ENCODE measurements at places on chromosomes 2 and 18. TPM values are rescaled to one million over a fixed set of nuclear protein-coding genes. Genes with fewer than 3 reads are reported as not detected.

Gene CHST9
- total RNA-seq: 0.80 TPM

Gene ZNF521
- total RNA-seq: 8.6 TPM

Gene PDK1
- total RNA-seq: 16.8 TPM

Gene PLA2R1
- 12.3 TPM for total RNA-seq

Gene FER1L5
- total RNA-seq: not detected

Gene FBXO48
- 2.6 TPM for total RNA-seq

Gene KDM3A
- total RNA-seq: 63.8 TPM

DNA sequence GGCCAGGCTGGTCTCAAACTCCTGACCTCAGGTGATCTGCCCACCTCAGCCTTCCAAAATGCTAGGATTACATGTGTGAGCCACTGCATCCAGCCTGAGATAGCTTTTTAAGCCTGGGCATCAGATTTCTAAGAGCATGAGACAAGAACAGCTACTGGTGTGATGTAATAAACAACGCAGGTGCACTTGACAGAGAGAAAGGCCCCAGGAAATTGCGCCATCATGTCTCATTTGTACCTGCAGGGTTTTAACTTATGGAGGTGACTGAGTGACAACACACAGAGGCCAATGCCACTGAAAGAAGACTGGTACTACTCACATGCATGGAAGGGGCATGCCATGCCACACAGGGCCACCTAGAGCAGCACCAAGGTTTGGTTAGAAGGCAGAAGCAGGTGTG lies 209.4 kb downstream of the SP3 start:
- no peaks in the 10 kb centered on the region for H3K4me1 ChIP-seq
- H3K36me3 ChIP-seq: no peaks in the 10 kb centered on the region
- no peak overlapping the region for H3K4me3 ChIP-seq
- no peak for DNase-seq
- H3K27ac ChIP-seq: no peak overlapping the region
- no peaks in the 10 kb centered on the region for H3K27me3 ChIP-seq

DNA sequence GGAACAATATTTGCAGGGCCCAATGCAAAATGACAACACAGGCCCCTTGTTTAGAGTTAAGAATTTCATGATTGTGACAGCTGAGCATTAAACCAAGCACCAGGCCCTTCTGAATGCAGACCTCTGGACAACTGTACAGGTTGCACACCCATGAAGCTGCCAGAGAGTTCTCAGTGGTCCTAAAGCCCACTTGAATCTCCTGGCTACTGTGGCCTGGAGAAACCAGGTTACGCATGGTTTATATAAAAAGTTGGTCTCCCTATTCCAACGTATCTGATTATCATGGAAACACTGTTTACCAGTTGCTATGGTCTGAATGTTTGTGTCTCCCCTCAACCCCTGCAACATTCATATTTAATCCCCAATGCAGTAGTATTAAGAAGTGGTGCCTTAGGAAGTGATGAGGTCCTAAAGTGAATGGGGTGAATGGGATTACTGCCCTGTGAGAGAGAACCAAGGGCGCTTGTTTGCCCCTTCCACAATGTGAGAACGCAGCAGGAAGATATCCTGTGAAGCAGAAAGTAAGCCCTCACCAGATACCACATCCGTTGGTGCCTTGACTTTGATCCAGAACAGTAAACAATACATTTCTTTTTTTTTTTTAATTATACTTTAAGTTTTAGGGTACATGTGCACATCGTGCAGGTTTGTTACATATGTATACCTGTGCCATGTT lies 48.0 kb upstream of the ANXA4 start:
- DNase-seq: peak; percentile 26
- H3K4me1 ChIP-seq: peaks cover 11% of the 10 kb centered on the region
- no peak overlapping the region for H3K4me3 ChIP-seq

- H3K36me3 ChIP-seq: no peaks in the 10 kb centered on the region
- DNase-seq: no peak
- H3K4me3 ChIP-seq: no peak overlapping the region
- H3K27me3 ChIP-seq: no peaks in the 10 kb centered on the region
- H3K27ac ChIP-seq: peak overlapping the region; percentile 23
Observed at GRCh38 chr18:48742706-48743475, 204.1 kb downstream of the CTIF start.

GRCh38 chr2:122307763-122308162 lies 552.3 kb downstream of the TSN start:
- H3K36me3 ChIP-seq: no peaks in the 10 kb centered on the region
- no peak overlapping the region for H3K27ac ChIP-seq
- no peak overlapping the region for H3K4me3 ChIP-seq
- no peaks in the 10 kb centered on the region for H3K27me3 ChIP-seq

DNA sequence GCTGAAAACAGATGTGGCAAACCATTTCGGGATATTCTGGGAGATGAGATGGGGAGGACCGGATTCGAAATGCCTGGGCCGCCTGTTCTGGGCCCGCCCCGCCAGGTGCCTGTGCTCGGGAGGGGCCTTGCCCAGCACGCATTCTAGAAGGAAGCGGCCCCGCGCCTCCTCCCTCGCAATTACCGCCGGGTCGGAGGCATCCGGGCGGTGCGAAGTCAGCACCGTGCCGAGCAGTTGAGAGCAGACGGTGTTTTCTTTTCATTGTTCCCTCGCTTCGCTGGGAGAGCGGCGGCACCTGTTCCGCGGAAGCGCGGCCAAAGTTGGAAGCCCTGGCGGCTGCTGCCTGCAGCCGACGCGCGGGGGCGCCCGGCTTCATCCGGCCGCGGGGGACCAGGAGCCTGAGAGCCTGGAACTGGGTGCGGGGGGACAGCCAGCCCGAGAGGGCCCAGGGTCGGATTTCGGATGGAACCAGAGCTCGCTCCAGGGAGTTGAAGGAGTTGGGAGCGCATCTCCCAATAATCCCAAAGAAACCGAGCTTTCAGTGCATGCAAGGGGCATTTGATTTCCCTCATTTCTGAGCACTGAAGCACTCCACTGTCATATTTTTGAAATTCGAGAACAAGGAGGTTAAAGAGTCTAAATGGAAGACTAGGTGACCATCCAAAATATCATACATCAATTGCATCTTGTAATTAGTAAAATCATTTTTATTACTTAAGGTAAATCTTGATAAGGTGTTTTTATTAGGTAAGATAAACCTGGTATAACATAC lies 241.8 kb upstream of the RAB12 start:
- peaks cover 11% of the 10 kb centered on the region for H3K27me3 ChIP-seq
- H3K4me1 ChIP-seq: peaks cover 8% of the 10 kb centered on the region
- no peak overlapping the region for H3K27ac ChIP-seq
- DNase-seq: peak; percentile 31
- no peak overlapping the region for H3K4me3 ChIP-seq

GRCh38 chr2:170322140-170322766 lies 144.3 kb downstream of the MYO3B start:
- peaks cover 4% of the 10 kb centered on the region for H3K27me3 ChIP-seq
- H3K4me3 ChIP-seq: no peak overlapping the region
- no peak overlapping the region for H3K27ac ChIP-seq
- H3K36me3 ChIP-seq: no peaks in the 10 kb centered on the region
- no peak for DNase-seq

- no peak overlapping the region for H3K4me3 ChIP-seq
- H3K27ac ChIP-seq: no peak overlapping the region
- DNase-seq: no peak
- H3K27me3 ChIP-seq: no peaks in the 10 kb centered on the region
- H3K36me3 ChIP-seq: no peaks in the 10 kb centered on the region
- H3K4me1 ChIP-seq: no peaks in the 10 kb centered on the region
Observed at GRCh38 chr2:13240789-13241487, 524.2 kb downstream of the TRIB2 start.

DNA sequence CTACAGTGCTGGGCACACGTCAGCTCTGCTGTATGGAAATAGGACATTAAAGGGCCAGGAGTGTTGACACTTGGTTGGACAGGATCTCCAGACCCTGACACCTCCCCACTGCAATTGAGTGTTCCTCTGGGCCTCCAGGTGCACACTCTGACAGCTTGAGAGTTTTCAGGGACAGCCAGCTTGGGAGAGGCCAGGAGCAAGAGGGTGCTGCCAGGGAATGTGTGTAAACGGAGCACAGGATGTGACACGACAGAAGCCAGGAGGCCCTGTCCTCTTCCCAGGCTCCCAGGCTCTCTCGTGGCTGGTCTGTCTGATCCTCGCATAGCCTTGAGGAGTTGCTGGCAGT lies 318.1 kb upstream of the HS6ST1 start:
- H3K36me3 ChIP-seq: no peaks in the 10 kb centered on the region
- no peaks in the 10 kb centered on the region for H3K4me1 ChIP-seq
- H3K4me3 ChIP-seq: no peak overlapping the region

DNA sequence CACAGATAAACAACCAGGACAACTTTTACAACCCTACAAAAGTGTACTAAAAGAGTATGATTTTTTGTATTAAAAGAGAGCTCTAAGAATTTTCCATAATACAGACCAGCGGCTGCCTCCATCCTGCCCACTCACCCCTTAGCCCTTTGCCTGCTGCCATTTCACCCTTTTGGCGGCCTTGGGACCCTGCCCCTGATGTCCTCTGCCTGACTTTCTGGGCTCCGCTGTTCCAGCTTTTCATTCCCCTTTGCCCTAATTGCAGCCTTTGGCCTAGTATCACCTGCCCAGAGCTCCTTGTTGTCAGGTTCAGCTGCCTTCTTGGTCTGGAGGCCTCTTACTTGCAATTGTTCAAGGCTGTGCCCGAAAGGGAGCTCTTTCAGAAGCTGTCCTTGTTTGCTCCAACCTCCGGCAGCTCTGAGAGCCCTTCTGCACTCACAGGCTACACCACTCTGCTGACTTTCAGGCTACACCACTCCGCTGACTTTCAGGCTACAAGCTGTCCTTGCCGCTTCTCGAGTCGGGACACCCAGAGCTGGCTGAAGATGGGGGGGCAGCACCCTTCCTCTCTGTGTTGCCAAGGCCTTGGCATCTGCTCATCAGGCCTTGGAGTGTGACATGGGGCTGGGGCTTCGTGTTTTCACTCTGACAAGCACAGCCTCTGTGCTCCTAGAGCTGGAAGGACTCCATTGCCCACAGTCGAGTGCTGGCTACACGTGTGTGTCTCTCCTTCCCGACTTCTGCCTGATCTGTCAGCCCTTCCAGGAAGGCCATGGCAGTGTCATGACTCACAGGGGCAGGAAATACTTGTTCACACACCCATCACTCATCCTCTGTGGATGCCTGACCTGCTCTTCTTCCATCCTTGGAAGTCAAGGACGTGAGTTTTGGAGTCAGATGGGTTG lies 43.1 kb upstream of the HDAC4 start:
- H3K4me1 ChIP-seq: peaks cover 19% of the 10 kb centered on the region
- H3K4me3 ChIP-seq: no peak overlapping the region
- H3K27me3 ChIP-seq: peaks cover 19% of the 10 kb centered on the region
- H3K36me3 ChIP-seq: no peaks in the 10 kb centered on the region

GRCh38 chr2:108228537-108228936 lies 11.2 kb upstream of the SULT1C3 start:
- H3K4me1 ChIP-seq: no peaks in the 10 kb centered on the region
- no peaks in the 10 kb centered on the region for H3K36me3 ChIP-seq
- H3K27me3 ChIP-seq: no peaks in the 10 kb centered on the region
- H3K27ac ChIP-seq: no peak overlapping the region

GRCh38 chr18:66819235-66819634 lies 215.3 kb upstream of the CDH19 start:
- DNase-seq: no peak
- no peak overlapping the region for H3K4me3 ChIP-seq
- H3K36me3 ChIP-seq: no peaks in the 10 kb centered on the region
- no peak overlapping the region for H3K27ac ChIP-seq
- H3K27me3 ChIP-seq: no peaks in the 10 kb centered on the region
- H3K4me1 ChIP-seq: no peaks in the 10 kb centered on the region
